Fibroblast of mammary gland (primary cell): ENCODE measurements at places on chromosomes 5 and 9.
A peak's percentile ranks its signal among the peaks of the same experiment; 100 is the strongest.

GRCh38 chr9:92807031-92807756 lies 42.6 kb upstream of the BICD2 start:
- DNase-seq: no peak

DNA sequence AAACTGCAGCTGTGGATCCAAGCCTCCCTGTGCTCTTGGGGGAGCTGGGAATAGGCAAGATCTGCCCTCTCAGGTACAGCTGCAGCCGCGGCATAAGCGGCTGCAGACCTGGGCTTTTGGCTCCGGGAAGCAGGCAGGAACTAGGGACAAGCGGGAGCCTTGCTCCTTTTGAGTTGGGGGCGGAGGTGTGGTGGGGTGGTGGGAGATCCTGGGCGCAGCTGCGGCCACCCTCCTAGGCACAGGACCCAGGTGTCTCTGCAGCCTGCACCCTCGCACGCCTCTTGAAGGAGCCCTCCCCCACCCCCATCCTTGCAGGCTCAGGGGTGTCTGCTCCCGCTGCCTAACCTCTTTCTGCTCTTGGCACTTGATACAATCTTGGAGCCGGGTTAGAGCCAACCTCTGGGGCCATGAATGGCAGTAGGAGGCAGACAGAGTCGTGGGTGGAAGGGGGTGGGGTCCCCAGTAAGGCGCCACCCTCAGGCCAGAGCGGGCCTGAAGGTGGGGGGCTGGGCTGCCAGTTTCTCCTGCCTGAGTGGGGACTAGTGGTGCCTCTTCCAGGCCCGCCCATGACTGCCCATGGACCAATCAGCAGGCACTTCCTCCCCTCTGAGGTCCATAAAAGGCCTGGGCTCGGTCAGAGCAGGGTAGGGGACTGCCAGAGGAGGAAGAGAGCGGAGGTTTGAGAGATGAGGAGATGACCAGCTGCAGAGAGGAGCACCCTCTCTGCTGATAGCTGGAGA lies 267.6 kb upstream of the TNC start:
- no peak for DNase-seq

GRCh38 chr9:99050924-99051323 lies 54.0 kb upstream of the TGFBR1 start:
- no peak for DNase-seq

GRCh38 chr5:133559960-133560359 lies 52.4 kb downstream of the FSTL4 start:
- no peak for DNase-seq

- DNase-seq: no peak
These were observed 11.7 kb downstream of the TAL2 start for GRCh38 chr9:105673850-105674387.

- no peak for DNase-seq
These were observed 193.5 kb downstream of the SEC61B start for GRCh38 chr9:99415606-99416005.

GRCh38 chr9:4838189-4838546 lies 45.4 kb downstream of the RCL1 start:
- no peak for DNase-seq

DNA sequence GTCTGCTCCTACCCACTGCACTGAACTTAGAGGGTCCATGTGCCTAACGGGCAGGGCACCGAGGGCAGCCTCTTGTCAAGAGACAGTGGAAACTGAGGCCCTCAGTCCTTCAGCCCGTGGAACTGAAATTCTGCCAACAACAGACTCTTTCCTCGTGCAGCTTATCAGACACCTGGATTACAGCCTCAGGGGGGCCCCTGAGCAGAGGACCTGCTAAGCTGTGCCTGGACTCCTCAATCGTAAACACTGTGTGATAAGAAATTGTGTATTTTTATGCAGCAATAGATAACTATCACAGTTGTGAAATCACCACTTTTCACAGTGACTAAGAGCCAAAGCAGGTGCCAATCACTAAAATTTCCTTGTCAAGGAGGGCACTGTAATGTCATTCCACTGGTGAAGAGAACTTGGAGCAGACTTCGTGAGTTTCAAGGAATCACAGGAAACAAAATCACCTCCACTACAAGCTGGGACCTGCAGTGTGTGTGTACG lies 33.4 kb upstream of the CTSV start:
- DNase-seq: no peak

DNA sequence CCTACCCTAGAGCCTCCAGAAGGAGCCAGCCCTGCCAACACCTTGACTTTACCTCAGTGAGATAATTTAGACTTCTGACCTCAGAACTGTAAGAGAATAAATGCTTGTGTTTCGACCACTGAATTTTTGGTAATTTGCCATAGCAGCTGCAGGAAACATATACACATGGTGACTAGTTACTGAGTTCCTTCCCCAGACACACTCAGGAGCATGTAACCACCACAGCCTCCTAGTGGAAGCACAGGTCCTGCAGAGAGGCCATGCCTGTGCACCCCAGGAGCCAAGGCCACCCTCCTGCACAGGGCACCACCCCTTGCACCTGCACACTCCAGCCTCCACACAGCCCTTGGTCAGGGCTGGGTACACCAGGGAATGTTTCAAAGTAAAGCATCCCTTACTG lies 7.6 kb upstream of the CAMSAP1 start:
- DNase-seq: peak; percentile 35

DNA sequence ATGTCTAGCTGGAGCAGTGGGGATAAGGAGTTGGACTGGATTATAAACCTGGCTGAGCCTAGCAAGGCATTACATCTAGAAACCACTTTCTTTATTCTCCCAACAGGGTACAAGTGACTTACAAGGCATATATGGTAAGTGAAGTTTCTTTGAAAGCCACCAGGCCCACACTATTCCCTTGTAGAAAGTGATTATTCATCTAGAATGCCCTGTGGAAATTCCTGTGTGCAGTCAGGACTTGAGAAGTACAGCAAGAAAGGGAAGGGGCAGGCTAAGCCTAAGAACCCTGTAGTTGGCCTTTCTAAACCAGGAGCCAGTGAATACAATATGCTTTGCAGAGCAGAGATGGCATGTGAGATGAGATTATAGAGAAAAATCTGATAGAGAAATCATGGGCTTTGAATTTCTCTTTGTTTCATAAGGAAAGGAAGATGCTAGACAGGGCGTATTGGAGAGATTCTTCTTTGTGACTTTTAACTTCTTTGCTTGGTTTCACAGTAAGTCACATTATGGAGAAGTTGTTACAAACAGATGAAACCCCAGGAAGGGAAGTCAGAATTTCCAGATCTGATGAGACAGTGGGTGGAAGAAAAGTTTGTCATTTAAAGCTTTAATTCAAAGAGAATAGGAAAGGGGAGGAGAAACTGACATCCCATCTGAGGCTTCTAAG lies 321.7 kb downstream of the NDUFS4 start:
- DNase-seq: no peak

DNA sequence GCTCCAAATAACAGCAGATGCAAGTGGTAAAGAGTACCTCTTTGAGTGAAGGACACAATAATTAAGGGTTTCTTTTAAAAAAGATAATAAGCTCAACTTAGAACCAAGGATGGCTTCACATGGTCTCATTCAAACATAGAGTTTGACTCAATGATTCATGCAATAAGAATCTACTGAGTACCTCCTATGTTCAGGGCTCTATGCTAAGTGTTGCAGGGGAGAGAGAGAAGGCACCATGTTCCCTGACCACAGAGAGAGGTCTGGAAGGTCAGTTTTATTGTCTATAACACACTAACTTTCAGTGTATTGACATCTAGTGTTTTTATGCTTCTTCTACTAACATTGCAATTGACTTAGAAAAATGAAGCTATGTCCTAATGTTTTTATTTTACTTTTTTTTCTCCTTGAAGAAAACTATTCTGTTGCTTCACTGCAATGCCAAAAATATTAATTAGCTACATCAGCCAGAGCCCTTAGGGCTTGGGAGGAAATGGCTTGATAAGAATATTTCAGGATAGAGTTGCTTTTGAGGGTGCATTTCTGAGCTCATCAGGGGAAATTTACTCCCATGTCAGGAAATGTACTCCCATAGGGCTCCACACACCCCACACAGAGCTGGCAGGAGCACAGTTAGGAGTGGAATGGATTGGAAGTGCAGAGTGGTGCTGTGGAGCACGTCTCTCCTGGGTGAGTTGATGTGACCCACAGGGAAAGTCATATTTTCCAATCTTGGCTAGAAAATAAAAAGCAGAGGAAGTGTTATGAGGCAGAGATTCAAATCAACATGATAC lies 106.6 kb downstream of the PDE8B start:
- DNase-seq: peak; percentile 16

DNA sequence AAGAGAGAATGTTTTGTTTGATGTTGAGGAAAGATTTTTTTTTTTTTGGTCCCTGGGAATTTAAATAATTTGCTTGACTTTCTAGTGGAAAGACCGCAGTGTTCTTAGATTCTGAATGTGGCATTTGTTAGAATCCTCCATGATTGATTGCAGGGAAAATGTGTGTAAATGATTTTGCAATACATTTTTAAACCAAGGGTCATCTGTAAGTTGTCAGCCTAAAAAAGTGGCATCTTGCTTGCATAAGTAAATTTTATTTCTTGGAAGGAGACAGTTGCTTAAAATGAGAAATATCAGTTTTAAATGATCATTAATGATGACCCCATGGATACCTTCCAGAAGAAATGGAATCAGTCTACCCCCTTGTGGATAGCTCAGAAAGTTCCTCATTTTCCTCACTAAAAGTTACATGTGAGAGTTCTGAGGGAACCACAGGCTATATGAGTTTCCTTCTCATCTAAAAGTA lies 105.1 kb upstream of the SLC25A48 start:
- peak; percentile 5 for DNase-seq

GRCh38 chr5:55188656-55189540 lies 15.9 kb upstream of the CDC20B start:
- no peak for DNase-seq

GRCh38 chr9:1668441-1668840 lies 346.7 kb upstream of the SMARCA2 start:
- no peak for DNase-seq

DNA sequence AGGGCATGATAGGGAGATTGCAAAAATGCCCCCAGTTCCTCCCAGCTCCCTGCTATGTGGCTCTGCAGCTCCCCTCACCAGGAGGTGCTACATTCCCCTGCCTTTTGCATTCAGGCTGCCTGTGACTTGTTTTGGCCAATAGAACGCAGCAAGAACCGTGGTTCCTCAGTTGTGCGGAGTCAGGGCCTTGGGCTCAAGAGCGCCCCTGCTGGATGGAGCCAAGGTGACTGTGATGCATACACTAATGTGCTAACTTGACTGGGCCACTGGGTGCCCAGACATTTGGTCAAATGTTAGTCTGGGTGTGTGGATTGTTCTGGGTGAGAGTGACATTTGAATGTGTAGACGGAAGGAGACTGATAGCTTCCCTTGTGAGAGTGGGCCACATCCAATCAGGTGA lies 123.3 kb upstream of the MVB12B start:
- no peak for DNase-seq

DNA sequence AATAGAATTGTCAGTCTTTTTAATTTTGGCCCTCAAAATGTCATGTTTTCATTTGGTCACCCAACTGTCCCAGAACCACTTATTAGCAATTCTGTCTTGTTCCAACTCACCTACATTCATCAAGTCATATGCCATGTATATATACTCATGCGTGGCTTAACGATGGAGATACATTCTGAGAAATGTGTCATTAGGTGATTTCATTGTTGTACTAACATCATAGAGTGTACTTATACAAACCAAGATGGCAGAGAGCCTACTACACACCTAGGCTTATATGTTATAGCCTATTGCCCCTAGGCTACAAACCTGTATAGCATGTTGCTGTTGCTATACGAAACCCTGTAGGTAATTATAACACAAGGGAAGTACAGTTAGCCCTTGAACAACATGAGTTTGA lies 36.6 kb downstream of the RNF38 start:
- DNase-seq: no peak

DNA sequence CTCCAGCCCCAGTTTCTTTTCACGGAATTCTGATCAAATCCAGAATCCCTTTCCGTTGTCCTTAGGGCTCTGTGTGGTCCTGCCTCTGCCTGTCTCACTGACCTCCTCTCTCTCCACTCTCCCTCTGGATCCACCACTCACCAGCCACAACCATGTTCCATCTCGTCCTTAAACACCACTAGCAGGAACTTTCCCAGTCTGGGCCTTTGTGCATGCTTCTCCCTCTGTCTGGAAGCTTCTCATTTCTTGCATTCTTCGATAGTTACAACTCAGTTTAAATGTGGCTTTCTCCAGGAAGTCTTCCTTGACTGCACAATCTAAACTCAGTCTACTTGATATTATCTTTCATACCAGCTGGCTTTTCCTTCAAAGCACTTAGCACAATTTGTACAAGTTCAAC lies 117.7 kb upstream of the MSX2 start:
- no peak for DNase-seq

- no peak for DNase-seq
These were observed 42.1 kb downstream of the SLC46A2 start for GRCh38 chr9:112848316-112849151.

DNA sequence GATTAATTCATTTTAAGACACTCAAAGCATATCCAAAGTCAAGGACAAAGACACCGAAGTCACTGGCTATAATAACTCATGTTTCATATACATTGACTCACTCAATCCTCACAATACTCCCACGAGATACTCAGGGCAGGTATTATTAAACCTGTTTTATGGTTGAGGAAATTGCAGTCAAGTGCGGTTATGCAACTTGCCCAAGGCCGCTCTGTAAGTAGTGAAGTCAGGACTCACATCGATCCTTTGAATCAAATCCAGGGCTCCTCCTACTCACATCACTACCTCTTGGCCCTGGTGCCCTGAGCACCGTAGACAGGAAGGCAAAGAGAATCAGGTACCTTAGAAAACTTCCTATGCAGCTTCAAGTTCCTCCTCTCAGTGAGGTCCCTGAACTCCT lies 87.8 kb upstream of the APC start:
- no peak for DNase-seq

DNA sequence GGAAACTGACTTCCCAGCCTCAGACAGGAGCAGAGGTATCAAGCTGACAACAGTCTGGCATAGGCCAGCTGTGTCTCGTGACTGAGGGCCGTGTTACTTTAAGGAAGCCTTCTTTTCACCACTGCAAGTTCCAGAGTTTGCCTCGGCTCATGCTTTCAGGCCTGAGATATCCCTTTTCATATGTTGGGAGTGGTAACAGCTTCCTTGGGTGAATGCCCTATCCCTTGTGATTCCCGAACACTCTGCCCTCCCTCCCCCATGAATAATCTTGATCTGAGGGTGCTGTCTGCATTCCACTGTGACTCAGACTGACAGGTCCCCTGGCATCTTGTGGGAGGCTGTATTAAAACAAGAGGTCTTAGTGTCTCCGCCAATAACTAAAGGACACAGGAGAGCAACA lies 49.7 kb upstream of the ARL15 start:
- peak; percentile 62 for DNase-seq

- no peak for DNase-seq
These were observed 39.6 kb upstream of the LCP2 start for GRCh38 chr5:170337045-170337733.

DNA sequence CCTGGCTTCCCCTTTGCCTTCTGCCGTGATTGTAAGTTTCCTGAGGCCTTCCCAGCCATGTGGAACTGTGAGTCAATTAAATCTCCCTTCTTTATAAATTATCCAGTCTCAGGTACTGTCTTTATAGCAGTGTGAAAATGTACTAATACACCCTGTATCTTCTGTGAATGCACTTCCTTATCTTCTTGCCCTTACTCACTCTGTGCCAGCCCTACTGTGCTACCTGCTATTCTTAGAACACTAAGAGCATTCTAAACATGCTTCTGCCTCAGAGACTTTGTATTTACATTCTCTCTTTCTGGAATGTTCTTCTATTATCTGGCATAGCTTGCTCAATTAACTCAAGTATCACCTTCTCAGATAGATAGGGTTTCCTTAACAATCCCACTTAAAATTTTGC lies 164.4 kb upstream of the EDIL3 start:
- DNase-seq: no peak
